ENCODE measurements at places on chromosomes 12 and 14.

DNA sequence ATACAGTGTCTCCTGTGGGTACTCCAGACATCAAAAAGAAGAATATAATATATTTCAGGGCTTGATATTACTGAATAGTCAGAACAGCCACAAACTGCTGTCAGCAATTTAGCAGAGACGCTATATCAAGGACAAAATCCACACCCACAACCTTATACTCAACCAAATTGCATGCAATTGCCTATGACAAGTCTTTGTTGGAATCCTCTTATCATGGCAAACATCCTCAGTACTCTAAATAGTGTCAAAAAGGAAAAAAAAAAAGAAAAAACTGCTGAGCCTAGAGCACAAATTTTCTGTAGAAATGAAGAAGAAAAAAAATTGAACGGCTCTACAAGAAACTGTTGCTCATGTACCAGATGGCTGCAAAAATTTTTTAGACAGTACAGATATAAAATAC, 485.7 kb downstream of the TMTC2 start:
- DNase-seq, result no peak

DNA sequence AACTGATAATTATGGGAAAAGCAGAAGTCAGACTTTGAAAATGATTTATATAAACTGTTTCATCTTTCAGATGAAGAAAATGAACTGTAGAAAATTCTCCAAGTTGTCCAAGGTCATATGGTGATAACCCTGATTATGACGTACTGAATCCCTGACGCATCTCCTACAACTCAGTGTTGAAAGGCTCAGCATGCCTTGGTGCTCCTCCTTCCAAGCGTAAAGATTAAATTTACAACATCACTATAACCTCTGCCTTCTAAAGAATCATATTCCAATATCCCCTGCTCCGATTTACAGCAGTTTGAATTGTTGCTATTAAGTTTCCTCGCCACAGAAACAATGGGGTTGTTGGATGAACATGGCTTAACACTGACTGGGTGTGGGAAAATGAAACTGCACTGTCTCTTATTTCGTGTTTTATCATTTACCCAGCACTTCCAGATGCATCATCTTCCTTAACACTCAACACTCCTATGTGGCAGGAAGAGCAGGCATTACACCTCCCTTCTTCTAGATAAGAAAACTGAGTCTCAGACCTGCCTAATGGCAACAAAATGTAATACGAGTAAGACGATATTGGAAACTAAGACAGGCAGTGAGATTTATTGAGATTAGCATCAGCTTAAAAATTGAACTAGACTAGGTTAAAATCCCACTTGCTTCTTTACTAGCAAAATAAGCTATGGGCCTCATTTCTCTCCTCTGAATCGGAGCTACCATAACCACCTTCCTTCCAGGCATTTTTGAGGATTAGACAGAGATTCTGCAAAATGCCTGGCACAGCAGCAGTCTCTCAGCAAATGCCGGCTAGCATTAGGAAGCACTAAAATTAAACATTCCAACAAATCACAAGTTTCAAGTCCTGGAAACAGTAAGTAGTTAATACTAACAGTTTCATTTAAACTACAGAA, 74.2 kb downstream of the PPM1H start:
- no peak for DNase-seq

DNA sequence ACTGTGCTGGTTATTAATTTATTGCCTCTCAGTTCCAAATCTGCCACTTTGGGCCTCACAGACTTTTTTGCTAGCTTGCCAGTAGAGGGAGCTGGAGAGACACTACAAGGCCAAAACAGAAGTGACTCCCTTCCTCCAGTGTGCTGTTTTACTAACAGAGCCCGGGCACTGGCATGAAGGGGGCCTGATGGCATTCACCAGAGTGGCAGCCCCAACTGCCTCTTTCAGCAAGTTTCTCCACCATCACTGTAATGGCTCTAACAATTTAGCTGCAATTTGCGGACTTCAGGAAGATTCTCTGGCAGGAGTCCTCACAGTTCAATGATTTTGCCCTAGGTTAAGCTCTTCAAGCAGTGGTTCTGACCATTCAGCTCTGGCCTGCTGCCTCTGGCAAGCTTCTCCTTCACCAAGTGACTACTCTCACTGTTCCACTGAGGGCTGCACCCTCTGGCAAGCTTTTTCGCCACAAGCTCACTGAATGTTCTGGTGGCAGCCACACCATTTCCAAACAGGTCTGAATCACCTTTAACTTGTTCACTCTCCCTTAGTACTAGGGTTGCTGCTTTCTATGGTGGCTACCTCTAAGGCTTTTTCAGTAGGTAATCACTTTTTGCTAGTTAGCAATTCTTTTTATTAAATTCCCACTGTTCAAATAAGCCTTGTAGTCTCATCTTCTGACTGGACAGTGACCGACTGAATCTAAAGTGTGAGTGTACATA, 104.9 kb downstream of the ZC3H14 start:
- DNase-seq, result peak; percentile 62

GRCh38 chr14:99412117-99413061, 68.3 kb downstream of the SETD3 start:
- no peak for DNase-seq

DNA sequence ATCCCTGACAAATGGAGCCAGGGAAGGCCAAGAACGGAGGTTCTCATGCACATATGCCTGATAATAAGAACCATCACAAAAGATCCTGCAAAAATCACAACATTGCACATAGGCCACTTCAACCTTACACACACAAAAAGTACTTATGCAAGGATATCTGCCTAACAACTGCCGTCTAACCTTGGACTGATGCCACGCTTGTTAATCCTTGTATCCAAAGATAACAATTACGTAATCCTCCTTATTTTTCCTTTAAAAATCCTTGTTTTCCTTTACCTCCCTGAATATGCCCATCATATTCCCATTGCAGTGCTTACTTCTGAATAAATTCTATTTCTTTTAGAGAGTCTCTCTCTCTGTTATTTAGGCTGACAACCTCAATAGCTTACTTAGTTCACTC, 59.5 kb downstream of the TMEM116 start:
- DNase-seq, result no peak

DNA sequence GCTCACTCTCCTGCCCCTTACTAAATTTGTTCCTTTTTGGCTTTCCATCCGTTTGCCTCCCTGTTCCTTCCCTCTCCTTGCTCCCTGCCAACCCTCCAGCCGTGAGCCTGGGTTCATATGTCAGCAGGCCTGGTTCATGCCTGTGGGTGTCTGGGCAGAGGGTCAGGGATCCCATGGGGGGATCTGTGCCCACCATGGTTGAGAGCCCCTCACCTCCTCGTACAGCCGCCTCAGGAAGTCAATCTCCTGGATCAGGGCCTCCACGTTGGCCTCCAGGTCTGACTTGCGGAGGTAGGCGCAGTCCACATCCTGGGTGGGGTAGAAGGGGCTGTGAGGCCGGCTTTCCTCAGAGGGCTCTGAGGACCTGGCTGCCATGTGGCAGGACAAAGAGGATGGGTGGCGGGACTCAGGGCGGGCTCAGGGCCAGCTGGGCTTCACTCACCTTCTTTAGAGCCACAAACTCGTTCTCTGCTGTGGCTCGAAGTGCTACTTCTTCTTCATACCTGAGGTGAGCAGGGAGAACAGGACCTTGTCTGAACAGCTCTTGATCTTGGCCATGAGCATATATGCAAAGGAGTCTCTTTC, 3.6 kb downstream of the KRT83 start:
- no peak for DNase-seq

- no peak for DNase-seq
These were observed 865 bp downstream of the RGS6 start for GRCh38 chr14:71933001-71933587.

DNA sequence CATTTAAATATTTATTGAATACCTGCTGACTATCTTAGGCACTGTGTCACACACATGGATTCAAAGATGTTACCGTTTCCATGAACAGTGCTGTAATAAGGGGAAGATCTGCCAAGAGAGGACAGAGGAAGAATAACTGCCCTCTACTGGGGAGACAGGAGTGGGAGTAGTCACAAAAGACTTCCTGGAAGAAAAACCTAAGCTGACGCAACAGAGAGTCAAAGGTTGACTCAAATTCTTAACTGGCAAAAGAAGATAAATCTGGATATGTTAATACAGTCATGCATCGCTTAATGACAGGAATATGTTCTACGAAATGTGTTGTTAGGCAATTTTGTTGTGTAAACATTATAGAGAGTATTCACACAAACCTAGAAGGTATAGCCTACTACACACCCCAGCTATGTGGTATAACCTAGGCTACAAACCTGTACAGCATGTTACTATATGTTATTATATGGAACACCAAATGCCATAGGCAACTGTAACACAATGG, 51.5 kb downstream of the DCAF5 start:
- DNase-seq, result no peak

DNA sequence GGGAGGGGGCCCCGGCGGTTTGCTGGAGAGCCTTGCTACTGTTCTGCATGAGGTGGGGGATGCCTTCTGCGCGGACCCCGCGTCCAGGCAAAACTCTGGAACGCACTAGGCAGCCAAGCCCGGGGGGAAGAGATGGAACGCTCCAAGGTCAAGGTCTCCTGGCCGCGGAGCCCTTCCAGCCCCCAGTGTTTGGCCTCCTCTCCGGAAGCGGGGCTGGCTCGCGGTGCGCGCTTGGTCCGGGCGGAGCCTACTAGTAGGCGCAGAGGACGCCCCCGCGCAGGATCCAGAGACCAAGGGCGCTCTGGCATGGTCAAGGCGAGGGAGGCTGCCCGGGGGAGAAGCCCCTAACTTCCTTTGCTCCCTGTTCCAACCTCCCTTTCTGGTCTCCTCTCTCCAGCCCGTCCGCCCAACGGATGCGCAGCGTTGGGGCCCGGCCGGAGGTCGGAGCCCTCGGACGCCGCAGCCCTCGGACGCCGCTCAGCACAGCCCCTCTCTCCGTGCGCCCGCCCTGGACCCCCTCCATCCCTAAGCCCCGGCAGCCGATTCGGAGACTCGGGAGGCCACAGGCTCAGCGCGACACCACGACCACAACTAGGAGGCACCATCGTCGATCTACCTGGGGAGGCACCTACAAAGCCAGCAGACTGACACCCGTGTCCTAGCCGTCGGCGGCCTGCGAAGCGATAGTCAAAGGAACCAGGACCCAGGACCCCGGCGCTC, 669 bp upstream of the KCNK13 start:
- no peak for DNase-seq

DNA sequence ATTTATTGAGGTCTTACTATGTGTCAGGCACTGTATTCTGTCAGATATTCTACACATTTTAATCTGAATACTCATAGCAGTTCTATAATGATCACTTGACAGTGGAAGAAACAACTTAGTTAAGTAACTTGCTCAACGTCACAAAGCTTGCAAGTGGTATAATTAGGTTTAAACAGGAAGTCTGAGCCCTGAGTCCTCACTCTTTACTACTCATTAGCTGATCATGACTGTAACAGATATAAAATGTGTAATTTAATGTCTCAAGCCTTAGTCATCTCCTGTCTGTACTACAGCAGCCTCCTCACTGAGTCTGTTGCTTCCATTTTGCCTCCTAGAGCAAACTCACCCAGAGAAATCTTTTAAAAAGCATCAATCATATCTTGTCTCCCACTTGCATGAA, 38.9 kb downstream of the PPP4R4 start:
- no peak for DNase-seq

DNA sequence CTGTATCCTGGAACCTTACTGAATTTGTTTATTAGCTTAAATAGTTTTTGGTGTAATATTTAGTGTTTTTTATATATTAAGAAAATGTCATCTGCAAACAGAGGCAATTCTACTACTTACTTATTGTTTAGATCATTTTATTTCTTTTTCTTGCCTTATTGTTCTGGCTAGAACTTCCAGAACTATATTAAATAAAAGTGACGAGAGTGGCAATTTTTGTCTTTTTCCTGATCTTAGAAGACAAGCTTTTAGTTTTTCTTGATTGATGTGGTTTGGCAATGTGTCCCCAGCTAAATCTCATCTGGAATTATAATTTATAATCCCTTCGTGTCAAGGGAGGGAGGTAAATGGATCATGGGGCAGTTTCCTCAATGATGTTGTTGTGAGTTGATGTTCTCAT, 857.8 kb downstream of the SLC6A15 start:
- DNase-seq, result no peak

DNA sequence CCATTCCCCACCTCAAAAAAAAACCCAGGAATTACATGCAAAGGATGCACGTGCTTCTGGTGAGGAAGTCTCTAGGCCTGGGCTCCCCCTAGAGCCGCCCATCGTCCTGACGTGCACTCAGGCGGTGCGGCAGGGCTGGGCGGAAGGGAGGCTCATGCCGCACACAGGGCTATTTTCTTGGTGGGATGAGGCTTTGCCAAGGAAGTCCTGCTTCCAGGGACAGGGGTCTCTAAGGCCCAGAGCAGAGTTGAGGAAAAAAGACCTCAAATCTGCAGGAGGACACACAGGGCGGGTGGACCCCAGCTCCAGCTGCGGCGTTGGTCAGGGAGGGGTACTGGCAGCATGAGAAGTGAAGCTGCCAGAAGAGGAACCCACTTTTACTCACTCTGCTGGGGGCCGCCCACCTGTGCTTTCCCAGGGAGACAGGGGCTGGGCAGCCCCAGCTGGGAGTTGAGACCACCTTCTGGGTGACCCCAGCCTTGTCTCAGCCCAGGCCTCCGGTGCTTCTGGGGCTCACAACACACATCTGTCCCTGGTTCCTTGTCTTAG, 4.2 kb downstream of the RHOF start:
- DNase-seq, result no peak

GRCh38 chr14:53563628-53564027, 393.0 kb downstream of the BMP4 start:
- DNase-seq, result no peak

Data from cerebellar nuclear complex (tissue), 1 donor.